Activated CD4-positive, alpha-beta memory T cell treated with anti-CD3 and anti-CD28 coated beads, Interleukin-2, amount 10 ng/mL, durations not matched to agents 7 days and 5 days (primary cell): ENCODE measurements at places on chromosomes 1 and 21. TPM values are rescaled to one million over a fixed set of nuclear protein-coding genes. Genes with fewer than 3 reads are reported as not detected.
A peak's percentile ranks its signal among the peaks of the same experiment; 100 is the strongest.

Gene SLAMF8
- total RNA-seq = 0.10 TPM

DNA sequence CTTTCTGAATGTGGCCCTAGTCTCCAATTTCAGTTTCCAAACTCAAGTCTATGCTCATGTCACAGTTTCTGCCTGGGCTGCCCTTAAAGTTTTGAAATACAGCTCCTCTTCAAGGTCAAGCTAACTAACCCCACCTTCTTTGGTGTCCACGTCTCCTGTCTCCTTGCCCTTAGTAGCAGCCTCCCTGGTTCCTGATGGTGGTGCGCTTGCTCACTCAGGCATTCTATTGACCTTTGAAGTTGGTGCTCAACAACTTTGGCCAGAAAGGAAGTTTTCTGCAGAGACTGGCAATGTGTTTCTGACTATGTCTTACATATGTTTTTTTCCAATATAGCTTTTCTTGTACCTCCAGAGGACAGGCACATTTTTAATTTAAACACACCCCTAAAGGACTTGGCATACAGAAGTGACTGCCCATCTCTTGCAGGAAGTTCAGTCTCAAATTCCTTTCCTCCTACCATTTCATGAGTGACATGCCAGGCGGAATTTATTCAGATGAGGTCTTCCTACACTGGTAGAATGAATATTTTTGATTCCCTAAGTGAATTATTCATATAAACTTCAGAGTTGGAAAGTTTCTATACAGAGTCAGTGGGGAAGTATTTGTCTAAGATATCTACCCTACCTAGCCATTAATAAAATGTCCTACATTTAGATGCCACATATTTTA is 364.3 kb upstream of the USP24 start:
- DNase-seq = no peak

- peak; percentile 74 for DNase-seq
Measured at GRCh38 chr1:24391882-24392603, 21.5 kb downstream of the STPG1 start.

DNA sequence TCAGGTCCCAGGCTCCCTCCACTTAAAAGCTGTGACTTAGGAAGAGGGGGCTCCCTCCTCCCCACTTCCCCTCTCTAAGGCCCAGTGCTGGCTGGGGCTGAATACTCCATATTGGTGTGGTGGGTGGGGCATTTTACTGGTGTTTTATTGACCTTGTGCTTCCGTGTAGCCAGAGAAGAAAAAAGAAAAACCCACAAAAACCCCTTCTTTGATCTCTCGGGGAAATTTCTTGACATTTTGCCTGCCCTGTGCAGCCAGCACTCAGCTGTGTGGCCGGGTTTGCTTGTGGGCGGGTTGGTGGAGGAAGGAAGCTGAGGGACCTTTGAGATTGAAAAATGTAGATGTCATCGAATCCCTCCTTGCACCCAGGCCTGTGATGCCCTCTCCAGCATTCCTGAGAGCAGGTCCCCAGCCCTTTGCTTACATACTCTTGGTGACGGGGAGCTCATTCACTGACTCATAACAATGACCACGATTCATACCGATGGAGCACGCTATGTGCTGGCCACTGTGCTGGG is 24.8 kb downstream of the TNFRSF8 start:
- DNase-seq = peak; percentile 75

- DNase-seq = no peak
Measured at GRCh38 chr1:96598416-96599168, 123.0 kb upstream of the PTBP2 start.
